ENCODE measurements at places on chromosomes 1 and 21.
A peak's percentile ranks its signal among the peaks of the same experiment; 100 is the strongest.

GRCh38 chr1:203477748-203478147 lies 2.1 kb downstream of the PRELP start:
- no peak overlapping the region for H3K27ac ChIP-seq
- DNase-seq: no peak
- no peaks in the 10 kb centered on the region for H3K36me3 ChIP-seq

DNA sequence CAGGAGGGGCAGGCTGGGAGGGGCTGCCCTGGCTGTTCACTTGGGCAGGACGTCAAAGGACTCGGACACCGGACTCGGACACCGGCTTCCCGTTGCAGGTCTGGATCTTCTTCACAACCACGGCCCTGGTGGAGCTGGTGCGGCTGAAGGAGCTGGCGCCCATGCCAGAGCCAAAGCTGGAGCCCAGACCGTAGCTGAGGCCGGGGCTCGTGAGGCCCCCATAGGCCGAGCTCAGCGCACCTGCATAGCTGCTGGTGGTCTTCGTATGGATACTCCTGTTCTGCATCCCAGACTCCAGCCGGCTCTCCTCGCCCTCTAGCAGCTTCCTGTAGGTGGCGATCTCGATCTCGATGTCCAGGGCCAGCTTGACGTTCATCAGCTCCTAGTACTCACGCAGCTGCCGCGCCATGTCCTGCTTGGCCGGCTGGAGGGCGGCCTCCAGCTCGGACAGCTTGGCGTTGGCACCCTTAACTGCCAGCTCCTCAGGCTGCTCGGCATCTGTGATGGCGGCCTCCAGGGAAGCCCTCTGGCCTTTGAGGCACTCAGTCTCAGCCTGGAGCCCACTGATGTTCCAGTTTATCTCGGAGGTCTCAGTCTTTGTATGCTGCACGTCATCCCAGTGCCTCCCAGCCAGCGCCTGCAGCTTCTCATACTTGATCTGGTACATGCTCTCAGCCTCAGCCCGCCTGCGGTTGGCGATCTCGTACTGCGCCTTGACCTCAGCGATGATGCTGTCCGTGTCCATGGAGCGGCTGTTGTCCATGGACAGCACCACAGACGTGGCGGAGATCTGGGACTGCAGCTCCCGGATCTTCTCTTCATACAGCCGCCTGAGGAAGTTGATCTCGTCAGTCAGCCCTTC lies 15.1 kb upstream of the KLF17 start:
- H3K4me3 ChIP-seq: no peak overlapping the region
- H3K27ac ChIP-seq: no peak overlapping the region
- H3K27me3 ChIP-seq: no peaks in the 10 kb centered on the region
- H3K36me3 ChIP-seq: no peaks in the 10 kb centered on the region
- peaks cover 6% of the 10 kb centered on the region for H3K4me1 ChIP-seq

DNA sequence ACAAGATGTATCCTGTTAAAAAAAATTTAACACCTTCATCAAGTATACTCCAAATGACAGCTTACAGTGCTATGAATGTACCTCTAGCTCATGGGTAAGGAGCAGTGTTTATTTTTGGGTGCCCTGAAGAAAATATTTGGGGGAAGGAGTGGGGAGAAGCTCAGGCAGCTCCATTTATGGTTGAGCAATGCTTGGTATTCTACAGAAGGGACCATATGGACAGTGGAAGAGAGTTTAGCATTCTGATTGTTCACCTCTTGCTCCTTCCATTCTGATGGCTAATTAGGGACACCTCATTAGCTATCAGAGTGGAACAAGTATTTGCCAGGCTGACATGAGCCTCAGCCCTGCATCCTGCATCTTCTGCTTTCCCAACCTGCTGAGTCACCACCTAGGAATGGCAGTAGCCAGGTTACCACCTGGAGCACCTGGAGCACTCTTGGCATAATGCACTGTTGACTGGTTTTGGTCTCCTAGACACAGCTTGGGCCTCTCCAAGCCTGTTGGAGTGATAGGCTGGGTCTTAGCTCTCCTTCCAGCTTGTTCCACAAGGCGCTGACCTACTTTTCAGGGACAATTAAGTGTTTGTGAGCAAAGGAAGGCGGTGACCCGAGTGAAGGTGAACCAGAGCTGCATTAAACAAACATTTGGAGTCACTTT lies 62.0 kb upstream of the MACF1 start:
- H3K27me3 ChIP-seq: no peaks in the 10 kb centered on the region
- H3K4me1 ChIP-seq: peaks cover 21% of the 10 kb centered on the region
- H3K27ac ChIP-seq: peak overlapping the region; percentile 61
- no peak overlapping the region for H3K4me3 ChIP-seq
- no peaks in the 10 kb centered on the region for H3K36me3 ChIP-seq

- DNase-seq: peak; percentile 79
- H3K4me1 ChIP-seq: no peaks in the 10 kb centered on the region
- H3K27ac ChIP-seq: no peak overlapping the region
- no peak overlapping the region for H3K4me3 ChIP-seq
- H3K27me3 ChIP-seq: no peaks in the 10 kb centered on the region
- H3K36me3 ChIP-seq: no peaks in the 10 kb centered on the region
These were observed 51.5 kb downstream of the PTPRF start for GRCh38 chr1:43582162-43582566.

- H3K4me3 ChIP-seq: peak overlapping the region; percentile 9
- peaks cover 66% of the 10 kb centered on the region for H3K36me3 ChIP-seq
- peaks cover 21% of the 10 kb centered on the region for H3K4me1 ChIP-seq
- H3K27me3 ChIP-seq: no peaks in the 10 kb centered on the region
- peak; percentile 43 for DNase-seq
These were observed 18.5 kb downstream of the CSTB start for GRCh38 chr21:43757601-43758000.

GRCh38 chr1:232426801-232427200 lies 203.1 kb downstream of the SIPA1L2 start:
- H3K4me3 ChIP-seq: no peak overlapping the region
- H3K27ac ChIP-seq: no peak overlapping the region
- no peak for DNase-seq
- H3K36me3 ChIP-seq: no peaks in the 10 kb centered on the region
- no peaks in the 10 kb centered on the region for H3K4me1 ChIP-seq
- no peaks in the 10 kb centered on the region for H3K27me3 ChIP-seq

- no peak for DNase-seq
- no peaks in the 10 kb centered on the region for H3K27me3 ChIP-seq
- H3K4me3 ChIP-seq: no peak overlapping the region
- no peaks in the 10 kb centered on the region for H3K36me3 ChIP-seq
- peaks cover 12% of the 10 kb centered on the region for H3K4me1 ChIP-seq
These were observed 176.5 kb downstream of the C1orf21 start for GRCh38 chr1:184563308-184563707.

DNA sequence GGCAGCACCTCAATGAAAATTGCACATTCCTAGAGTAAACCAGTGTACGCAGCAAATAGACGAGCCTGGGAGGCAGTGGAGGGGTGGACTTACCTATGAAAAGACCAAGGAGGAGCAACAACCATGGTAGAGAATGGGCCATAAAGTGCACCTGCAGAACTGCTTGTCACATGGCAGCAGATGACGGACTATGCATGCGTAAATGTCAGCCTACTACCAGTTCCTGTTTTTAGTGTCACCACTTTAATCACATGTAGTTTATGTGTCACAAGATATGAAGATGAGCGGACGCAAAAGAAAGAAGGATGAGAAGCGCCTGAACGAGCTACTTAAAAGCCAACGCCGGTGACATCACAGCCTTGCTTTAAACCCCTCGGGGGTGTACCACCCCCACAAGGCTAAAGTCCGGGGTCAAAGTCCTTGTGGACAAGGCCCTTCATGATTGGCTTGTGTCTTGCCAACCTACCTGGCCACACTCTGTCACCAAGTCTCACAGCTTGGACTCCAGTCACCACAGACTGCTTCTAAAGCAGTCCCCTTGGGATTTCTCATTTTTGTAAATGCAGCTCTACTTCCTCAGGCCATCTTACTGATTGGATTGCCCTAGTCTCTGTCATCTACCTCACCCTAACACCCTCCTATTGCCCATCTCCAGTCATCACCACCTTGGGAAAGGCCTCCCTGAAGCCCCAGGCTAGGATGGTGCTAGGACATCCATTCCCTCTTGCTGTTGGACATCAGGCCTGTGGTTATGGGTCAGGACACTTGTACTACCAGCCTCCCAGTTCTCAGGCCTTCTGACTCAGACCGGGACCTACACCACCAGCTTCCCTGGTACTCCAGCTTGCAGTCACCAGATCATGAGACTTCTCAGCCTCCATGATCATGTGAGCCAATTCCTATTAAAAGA lies 6.0 kb upstream of the LY9 start:
- no peak overlapping the region for H3K27ac ChIP-seq
- no peaks in the 10 kb centered on the region for H3K36me3 ChIP-seq
- peak; percentile 26 for DNase-seq
- no peaks in the 10 kb centered on the region for H3K27me3 ChIP-seq

DNA sequence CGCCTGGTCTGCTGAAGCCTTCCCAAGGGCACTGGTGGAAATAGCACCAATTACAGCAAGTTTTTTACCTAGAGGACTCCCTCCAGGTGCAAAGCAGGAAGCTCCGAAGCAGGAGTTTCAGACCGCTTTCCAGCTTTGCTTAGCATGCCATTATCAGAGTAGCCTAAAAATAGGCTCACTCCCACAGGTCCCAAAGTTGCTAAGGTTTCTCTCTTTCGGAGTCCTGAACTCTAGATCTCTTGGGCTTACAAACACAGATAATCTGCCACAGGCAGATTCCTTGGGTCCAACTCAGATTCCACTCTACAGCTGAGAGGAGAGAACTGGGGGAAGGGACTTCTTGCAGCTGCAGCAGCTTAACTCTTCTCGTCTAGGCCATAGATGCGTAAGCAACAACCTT lies 22.5 kb downstream of the ZMYND12 start:
- H3K4me3 ChIP-seq: no peak overlapping the region
- no peak for DNase-seq
- H3K4me1 ChIP-seq: no peaks in the 10 kb centered on the region
- H3K27me3 ChIP-seq: no peaks in the 10 kb centered on the region
- H3K27ac ChIP-seq: no peak overlapping the region

- H3K4me1 ChIP-seq: peaks cover 8% of the 10 kb centered on the region
- H3K27ac ChIP-seq: no peak overlapping the region
- no peaks in the 10 kb centered on the region for H3K27me3 ChIP-seq
- DNase-seq: no peak
- no peaks in the 10 kb centered on the region for H3K36me3 ChIP-seq
These were observed 59.9 kb downstream of the SIPA1L2 start for GRCh38 chr1:232570007-232570406.

- no peaks in the 10 kb centered on the region for H3K4me1 ChIP-seq
- H3K27ac ChIP-seq: no peak overlapping the region
- H3K4me3 ChIP-seq: no peak overlapping the region
- no peak for DNase-seq
- no peaks in the 10 kb centered on the region for H3K27me3 ChIP-seq
These were observed 94.1 kb upstream of the PDE4B start for GRCh38 chr1:65698590-65698989.

- peaks cover 76% of the 10 kb centered on the region for H3K36me3 ChIP-seq
- no peaks in the 10 kb centered on the region for H3K27me3 ChIP-seq
- no peak for DNase-seq
- H3K4me1 ChIP-seq: no peaks in the 10 kb centered on the region
- no peak overlapping the region for H3K27ac ChIP-seq
These were observed 28.8 kb downstream of the ZNF326 start for GRCh38 chr1:90023691-90024090.

GRCh38 chr1:36842448-36842847 lies 191.9 kb downstream of the GRIK3 start:
- H3K27ac ChIP-seq: no peak overlapping the region
- no peaks in the 10 kb centered on the region for H3K36me3 ChIP-seq
- no peak for DNase-seq
- H3K27me3 ChIP-seq: peaks cover 3% of the 10 kb centered on the region

- DNase-seq: no peak
- peaks cover 6% of the 10 kb centered on the region for H3K4me1 ChIP-seq
- H3K27ac ChIP-seq: no peak overlapping the region
- no peak overlapping the region for H3K4me3 ChIP-seq
- H3K36me3 ChIP-seq: no peaks in the 10 kb centered on the region
These were observed 17.5 kb upstream of the VSIG8 start for GRCh38 chr1:159879977-159880376.

DNA sequence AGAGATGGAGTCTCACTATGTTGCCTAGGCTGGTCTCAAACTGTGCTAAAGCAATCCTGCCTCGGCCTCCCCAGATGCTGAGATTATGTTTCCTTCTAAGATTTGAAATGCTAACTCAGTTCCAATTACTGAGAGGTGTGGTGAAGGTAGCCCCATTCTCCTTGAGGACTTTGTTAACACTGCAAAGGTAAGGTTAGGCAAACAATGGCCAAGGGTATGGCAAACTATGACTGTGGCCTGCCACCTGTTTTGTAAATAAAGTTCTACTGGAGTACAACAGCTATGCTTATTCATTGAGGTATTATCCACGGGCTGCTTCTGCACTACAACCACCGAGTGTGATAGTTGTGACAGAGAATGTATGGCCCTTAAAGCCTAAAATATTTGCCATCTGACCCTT lies 9.6 kb upstream of the RIT1 start:
- H3K4me1 ChIP-seq: no peaks in the 10 kb centered on the region
- peaks cover 98% of the 10 kb centered on the region for H3K36me3 ChIP-seq
- H3K27me3 ChIP-seq: no peaks in the 10 kb centered on the region
- DNase-seq: no peak
- no peak overlapping the region for H3K27ac ChIP-seq

GRCh38 chr1:169309178-169310166 lies 58.1 kb downstream of the NME7 start:
- no peaks in the 10 kb centered on the region for H3K27me3 ChIP-seq
- no peaks in the 10 kb centered on the region for H3K36me3 ChIP-seq
- H3K4me3 ChIP-seq: peak overlapping the region; percentile 15
- H3K27ac ChIP-seq: no peak overlapping the region
- H3K4me1 ChIP-seq: no peaks in the 10 kb centered on the region

DNA sequence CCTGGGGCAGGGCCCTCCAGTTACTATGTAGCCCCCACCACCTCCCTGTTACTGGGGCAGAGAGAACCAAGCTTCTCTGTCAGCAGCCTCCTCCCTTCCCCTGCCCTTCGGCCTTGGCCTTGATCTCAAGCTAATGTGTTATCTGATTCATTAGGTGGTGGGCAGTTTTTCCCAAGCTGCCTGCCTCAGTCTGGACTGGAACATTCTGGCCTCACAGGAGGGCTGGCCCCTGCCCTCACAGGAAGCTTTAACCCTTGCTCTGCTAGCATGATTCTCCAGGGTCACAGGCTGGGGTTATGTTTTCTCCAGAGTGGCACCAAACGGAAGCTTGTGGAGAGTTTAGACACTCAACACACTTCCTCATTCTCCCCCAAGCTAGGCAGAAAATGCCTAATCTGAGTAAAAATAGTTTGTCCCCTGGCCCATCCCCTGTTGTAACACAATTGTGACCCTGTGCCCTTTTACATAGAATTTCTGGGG lies 37.2 kb upstream of the SLC6A9 start:
- peak overlapping the region; percentile 86 for H3K27ac ChIP-seq
- DNase-seq: peak; percentile 81
- H3K4me1 ChIP-seq: peaks cover 18% of the 10 kb centered on the region

- H3K36me3 ChIP-seq: no peaks in the 10 kb centered on the region
- H3K4me3 ChIP-seq: no peak overlapping the region
- DNase-seq: no peak
- no peak overlapping the region for H3K27ac ChIP-seq
- no peaks in the 10 kb centered on the region for H3K4me1 ChIP-seq
- no peaks in the 10 kb centered on the region for H3K27me3 ChIP-seq
These were observed 197.8 kb upstream of the HMCN1 start for GRCh38 chr1:185536165-185536920.

- peak overlapping the region; percentile 82 for H3K27ac ChIP-seq
- H3K4me1 ChIP-seq: peaks cover 12% of the 10 kb centered on the region
- no peak for DNase-seq
- no peak overlapping the region for H3K4me3 ChIP-seq
- no peaks in the 10 kb centered on the region for H3K27me3 ChIP-seq
- H3K36me3 ChIP-seq: no peaks in the 10 kb centered on the region
These were observed 19.3 kb upstream of the UMODL1 start for GRCh38 chr21:42051788-42052187.

Measured in adrenal gland (tissue), 19 donors.